ENCODE measurements at places on chromosomes 5 and 9. TPM values are rescaled to one million over a fixed set of nuclear protein-coding genes. Genes with fewer than 3 reads are reported as not detected.

DNA sequence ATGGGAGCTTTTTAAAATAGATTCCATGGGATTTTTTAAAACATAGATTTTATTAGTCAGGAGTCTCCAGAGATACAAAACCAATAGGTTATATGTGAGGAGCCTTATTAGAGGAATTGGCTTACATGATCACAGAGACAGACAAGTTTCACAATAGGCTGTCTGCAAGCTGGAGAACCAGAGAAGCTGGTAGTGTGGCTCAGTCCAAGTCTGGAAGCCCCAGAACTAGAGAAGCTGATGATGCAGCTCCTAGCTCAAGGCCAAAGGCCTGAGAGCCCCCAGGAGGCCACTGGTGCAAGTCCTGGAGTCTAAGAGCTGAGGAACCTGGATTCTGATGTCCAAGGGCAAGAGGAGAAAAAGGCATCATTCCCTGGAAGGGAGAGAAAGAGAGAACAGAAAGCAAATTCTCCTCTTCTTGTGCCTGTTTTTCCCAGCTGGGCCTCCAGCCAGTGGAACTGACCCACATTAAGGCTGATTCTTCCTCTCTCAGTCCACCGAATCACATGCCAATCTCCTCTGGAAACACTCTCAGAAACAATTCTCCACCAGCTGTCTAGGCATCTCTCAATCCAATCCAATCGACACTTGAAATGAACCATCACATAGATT lies 59.3 kb downstream of the AHRR start:
- no peak overlapping the region for H3K27ac ChIP-seq
- H3K4me1 ChIP-seq: no peaks in the 10 kb centered on the region
- DNase-seq: peak; percentile 15
- H3K27me3 ChIP-seq: no peaks in the 10 kb centered on the region
- no peaks in the 10 kb centered on the region for H3K36me3 ChIP-seq

The PTPN3 gene
- total RNA-seq: 2.5 TPM

The CDH18 gene
- total RNA-seq: not detected

DNA sequence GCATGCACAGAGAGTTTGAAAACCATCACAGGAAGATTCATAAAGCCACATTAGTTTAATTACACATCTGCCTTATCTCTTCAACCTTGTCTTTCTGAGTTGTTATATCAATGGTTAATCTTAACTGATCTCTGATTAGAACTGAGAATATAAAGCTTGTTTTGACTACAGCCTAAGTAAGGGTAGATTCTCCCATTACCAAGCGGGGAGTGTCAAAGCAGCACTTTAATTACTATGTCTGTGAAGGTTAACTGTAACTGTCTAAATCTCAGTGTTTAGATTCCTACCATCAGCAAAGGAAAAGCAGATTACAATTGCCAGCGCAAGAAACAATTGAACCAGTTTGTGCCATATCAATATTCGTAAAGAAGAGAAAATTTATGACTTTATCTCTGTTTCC lies 348.7 kb downstream of the CDH12 start:
- no peaks in the 10 kb centered on the region for H3K36me3 ChIP-seq
- H3K27ac ChIP-seq: no peak overlapping the region
- no peaks in the 10 kb centered on the region for H3K27me3 ChIP-seq

The FGF1 gene
- 5.4 TPM for total RNA-seq

DNA sequence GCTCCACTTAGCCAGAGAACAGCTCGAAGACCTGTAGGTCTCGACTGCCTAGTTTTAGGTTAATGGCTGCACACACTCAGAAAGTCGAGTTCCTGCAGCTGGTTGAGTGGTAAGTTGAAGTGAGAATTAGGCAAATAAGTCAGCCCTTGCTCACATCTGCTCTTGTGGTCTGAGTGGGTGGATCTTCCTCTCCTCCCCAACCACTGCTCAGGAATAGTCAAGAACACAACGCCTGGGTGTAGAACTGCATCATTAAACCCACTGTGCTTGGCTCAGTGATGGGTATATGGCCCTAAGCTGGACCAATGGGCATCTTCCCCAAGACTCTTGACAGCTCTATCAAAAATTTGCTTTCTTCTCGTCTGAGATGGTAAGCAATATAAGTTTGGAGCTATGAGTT lies 20.9 kb upstream of the ADAM19 start:
- DNase-seq: no peak
- no peaks in the 10 kb centered on the region for H3K36me3 ChIP-seq
- no peak overlapping the region for H3K4me3 ChIP-seq

The SARDH gene
- total RNA-seq: 3.0 TPM

Measured in sigmoid colon (tissue), 7 donors.